ENCODE measurements at places on chromosomes 6 and 20.

GRCh38 chr20:13356591-13356990 lies 135.5 kb downstream of the ISM1 start:
- no peak for DNase-seq

DNA sequence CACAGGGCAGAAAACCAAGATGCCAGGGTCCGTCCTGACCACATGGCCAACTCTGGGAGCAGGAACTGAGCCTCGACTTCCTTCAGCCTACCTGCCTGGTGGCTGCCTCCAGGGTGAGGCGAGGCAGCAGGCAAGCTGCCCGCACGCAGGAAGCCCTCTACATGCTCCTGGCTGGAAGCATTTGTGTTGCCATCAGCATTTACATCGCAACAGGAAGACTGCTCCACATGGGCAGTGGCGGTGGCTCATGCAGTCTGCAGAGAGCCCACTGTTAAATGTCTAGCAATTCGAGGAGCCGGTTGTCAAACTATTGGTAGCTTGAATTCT lies 233.8 kb downstream of the SYNDIG1 start:
- DNase-seq, result no peak

DNA sequence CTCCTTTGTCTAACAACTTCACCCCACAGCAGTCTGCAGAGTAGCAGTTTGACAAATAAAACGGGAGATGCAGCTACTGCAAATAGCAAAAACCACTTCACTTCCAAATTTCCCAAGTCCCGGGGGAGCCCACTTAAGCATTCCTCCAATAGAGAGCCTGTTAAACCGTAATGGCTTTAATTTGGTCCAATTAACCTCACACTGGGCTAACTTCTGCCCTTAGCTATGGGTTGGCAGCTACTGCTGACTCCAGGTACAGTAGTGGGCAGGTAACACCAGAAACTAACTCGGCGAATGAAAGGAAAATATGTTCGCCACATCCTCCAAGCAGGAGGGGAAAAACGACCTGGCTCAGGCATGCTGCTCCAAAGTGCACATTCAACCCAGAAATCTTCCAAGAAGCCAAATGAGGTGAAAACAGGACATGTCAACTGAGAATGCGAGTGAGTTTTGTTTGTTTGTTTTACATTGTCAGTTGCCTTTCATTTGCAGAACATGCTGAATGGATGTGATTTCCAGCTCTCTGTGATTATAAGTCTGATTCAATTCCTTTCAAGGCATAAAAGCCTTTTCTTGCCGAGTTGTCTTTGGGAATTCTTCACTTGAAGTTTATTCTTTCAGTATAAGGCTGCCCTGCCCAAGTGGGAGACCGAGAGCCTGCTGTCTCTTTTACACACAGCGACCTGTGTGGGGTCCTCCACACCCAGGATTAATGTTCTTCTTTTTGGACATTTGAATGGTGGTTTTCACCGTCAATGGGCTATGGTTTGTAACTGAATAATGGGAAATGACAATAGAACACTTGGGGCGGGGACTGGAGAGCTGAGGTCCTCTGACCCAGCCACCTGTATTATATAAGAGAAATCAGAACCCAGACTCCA lies 117.3 kb upstream of the ARMC2 start:
- DNase-seq, result no peak

GRCh38 chr6:54516321-54516720 lies 208.1 kb downstream of the TINAG start:
- DNase-seq, result no peak

- DNase-seq, result no peak
These were observed 218.5 kb downstream of the LY86 start for GRCh38 chr6:6806844-6807518.

- DNase-seq, result no peak
These were observed 12.4 kb downstream of the FRS3 start for GRCh38 chr6:41767112-41767833.

DNA sequence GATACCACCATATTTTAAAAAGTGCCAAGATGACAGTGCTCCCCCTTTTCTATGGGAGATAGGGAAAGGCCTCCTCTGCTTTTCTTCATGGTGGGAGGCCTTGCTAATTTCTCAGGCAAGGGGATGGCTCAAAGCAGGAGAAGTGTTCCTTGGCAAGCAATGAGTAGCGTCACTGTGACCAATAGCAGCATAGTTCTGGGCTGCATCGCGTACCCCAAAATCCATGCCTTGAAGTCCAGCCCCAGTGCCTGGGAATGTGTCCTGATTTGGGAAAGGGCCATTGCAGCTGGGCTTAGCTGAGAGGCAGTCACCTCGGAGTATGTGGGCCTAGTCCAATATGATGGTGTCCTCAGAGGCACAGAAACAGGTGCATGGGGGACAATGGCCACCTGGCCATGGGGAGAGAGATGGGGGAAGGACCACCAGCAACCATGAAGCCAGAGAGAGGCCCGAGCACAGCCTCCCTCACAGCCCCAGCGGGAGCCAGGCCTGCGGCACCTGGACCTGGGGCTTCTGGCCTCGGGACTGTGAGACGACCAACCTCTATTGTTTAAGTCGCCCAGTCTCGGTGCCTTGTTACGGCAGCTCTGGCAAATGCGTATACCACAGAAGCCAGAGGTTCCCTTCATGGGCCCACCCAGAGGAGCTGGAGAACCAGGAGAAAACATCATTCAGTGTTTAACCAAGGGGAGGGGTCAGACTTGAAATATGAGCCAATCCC lies 153.1 kb upstream of the RPS6KA2 start:
- DNase-seq, result no peak

- no peak for DNase-seq
These were observed 36.2 kb downstream of the SNX5 start for GRCh38 chr20:17932396-17932795.

GRCh38 chr20:47027042-47027441 lies 132.4 kb downstream of the EYA2 start:
- no peak for DNase-seq

GRCh38 chr6:164168595-164168994 lies 754.1 kb downstream of the QKI start:
- DNase-seq, result no peak

- DNase-seq, result no peak
These were observed 64.3 kb downstream of the FNDC1 start for GRCh38 chr6:159233365-159234101.

DNA sequence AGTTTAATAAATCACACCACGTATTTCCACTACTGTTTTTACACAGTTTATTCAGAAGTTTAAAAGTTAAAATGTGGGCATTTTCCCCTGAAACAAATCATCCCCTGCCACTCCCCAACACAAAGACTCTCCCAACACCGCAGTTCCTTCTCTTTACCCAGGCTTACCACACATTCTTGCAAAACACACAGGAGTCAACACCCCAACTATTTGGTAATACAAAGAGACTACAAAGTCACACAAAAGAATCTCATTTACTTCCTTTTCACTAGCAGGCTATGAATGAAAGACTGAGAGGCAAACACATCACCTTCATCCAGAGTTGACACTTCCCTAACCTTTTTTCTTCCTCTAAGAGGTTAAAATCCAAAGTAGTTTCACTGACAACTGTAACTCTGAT lies 51.1 kb downstream of the KCTD20 start:
- DNase-seq, result no peak

DNA sequence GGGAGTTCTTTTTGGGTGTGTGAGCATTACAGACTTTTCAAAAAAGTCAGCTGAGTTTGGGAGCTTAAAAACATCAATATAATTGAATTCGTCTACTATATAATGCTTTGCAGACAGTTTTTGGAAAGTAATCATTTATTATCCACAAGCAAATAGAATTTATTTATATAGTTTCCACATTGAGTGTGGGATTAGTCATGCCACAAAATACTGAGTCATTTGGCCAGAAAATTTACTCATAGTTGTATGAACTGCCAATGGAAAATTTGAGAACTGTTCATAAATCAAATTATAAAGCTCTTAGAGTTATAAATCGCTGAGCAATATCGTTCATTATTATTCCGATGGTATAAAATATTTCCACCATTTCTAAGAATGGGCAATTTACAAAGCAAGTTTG lies 5.0 kb downstream of the BEND6 start:
- no peak for DNase-seq

- no peak for DNase-seq
These were observed 107.9 kb upstream of the PREP start for GRCh38 chr6:105510746-105511145.

DNA sequence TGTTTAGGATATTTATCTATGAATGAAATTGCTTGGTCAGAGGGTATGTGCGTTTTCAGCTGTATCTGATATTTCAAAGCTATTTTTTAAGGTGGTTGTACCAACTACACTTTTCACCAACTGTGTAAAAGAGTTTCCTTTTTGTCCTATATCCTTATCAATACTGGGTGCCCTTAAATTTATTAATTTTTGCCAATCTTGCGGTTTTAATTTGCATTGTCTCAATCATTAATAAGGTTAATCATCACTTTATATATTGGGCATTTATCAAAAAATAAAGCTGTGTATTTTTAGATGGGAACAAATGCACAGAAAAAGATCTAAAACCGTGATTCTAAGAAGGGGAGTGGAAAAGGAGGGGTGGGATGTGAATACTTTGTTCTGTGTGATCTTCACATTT lies 66.7 kb upstream of the SALL4 start:
- DNase-seq, result no peak

DNA sequence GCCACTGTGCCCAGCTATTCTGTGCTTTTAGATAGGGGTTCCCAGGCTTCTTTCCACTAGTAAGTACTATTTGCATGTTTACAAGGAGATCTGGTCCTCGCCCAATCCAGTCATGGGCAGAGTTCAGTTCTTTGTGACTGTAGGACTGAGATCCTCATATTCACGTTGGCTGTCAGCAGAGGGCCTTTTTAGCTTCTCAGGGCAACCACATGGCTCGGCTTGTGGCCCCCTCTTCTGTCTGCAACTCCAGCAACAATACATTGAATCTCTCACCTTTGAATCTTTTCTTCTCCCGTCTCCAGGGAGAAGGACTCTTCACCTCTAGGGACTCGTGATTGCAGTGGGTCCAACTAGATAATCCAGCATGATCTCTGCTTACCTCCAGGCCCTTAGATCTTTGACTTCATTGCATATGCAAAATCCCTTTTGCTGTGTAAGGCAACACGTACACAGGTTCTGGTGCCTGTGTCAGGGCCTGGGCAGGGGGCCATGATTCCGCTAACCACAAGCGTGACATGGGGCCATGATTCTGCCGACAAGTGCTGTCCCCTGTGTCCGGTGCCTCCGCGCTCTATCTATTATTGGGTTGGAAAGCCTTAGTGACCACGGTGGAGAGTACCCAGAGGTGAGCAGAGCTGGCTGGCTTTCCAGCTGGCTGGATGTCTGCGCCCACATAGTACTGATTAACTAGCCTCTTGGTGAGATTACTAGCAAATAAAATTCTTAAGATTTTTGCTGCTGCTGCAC lies 5.1 kb downstream of the CCR6 start:
- no peak for DNase-seq

DNA sequence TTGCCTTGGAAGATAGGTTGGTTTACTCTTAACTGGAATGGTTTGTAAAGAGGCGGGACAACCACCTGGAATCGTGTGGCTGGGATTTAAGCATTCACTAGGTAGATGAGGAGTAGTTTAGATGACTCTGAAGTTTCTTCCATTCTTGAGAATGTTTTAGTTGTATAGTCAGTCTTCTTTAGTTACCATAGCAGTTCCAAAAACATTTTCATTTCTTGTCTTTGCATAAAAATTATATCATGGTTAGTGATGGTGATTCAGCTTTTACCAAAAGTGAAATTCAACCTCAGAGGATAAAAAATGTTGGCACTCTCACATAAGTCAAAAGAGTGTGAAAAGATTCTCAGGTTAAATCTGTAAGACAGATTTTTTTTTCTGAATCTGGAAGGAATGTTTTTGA lies 70.3 kb downstream of the SMAP1 start:
- DNase-seq, result no peak

- DNase-seq, result no peak
These were observed 84.7 kb upstream of the SALL4 start for GRCh38 chr20:51886891-51887608.

- no peak for DNase-seq
These were observed 163.5 kb upstream of the SHLD1 start for GRCh38 chr20:5586720-5587119.

Data from activated CD4-positive, CD25-positive, alpha-beta regulatory T cell (primary cell).